Activated naive CD4-positive, alpha-beta T cell treated with anti-CD3 and anti-CD28 coated beads, Interleukin-2, amount 50 U/mL, for 16 hours (primary cell): ENCODE measurements at places on chromosomes 16 and 17.
A peak's percentile ranks its signal among the peaks of the same experiment; 100 is the strongest.

DNA sequence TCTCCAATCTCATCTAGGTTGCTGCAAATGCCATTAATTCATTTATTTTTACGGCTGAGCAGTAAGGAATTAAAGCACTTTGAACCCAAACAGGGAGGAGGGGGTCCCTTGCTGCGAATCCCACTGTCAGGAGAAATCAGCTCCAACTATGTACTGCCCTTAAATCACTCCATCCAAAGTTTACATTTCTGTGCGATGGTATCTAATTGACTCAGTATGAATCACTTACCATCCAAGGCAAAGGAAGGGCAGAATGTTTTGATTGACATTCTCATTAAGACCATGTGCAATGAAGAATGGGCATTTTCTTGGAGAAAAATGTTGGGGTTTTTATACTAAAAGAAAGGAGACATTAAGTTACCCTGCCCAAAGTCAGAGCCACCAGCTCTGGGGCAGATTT, 47.7 kb upstream of the XYLT1 start:
- DNase-seq: no peak

- DNase-seq: no peak
Observed at GRCh38 chr17:5789528-5789927, 205.2 kb upstream of the NLRP1 start.

- DNase-seq: no peak
Observed at GRCh38 chr17:4859816-4860625, 26.9 kb downstream of the MINK1 start.

DNA sequence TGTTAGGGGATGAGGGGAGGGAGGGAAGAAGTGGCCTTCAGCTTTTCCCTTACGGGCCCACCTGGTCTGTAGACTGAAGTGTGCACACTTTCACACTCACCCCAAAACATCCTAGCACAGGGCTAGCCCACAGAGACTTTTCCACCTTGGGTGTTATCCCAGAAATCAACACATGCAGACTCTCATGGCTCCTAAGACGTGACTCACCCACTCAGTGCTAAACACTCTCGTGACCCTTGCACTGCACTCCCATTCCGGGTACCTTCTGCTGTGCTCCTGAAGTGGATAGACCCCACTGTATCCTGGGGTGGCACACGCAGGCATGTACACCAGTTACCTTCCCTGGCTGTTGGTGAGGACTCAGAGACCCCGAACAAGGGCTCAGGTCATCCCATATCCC, 23.0 kb upstream of the ABCC3 start:
- DNase-seq: no peak

DNA sequence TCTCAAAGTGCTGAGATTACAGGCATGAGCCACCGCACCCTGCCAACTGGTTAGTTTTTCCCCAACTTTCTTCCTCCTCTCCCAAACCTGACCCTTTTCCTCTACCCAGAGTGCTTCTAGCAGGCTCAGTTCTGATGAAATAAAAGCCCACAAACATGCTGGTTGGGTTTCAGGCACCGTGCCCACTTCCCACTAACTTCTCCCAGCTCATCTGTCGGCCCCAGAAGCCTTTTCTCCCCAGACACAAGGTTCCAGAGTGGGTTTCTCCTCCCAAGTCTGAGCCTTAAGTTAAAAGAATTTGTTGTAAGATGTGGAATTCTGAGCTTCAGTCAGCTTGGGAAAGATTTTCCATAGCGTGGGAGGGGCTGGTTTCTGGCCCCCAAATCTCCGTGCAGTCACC, 11.5 kb upstream of the SCN4A start:
- no peak for DNase-seq

DNA sequence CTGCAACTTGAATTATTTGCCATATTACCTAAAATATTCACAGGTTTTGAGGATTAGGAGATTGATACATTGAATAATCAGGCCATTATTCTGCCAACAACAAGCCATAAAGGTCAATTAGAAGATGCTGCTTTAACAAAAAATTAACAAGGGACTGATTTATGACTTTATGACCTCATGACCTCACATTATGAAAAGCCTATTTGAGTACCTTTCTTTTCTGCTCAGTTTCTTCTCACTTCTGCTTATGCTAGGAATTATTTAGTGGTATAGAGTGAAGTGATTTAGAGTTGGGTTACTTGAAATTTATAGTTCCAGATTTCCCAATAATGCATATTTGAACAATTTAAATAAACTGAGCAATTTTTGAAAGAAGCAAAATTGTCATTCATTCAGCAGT, 121.6 kb downstream of the CHD9 start:
- no peak for DNase-seq

- no peak for DNase-seq
Observed at GRCh38 chr17:81543339-81543675, 8.8 kb downstream of the FAAP100 start.

GRCh38 chr17:33090806-33091205, 99.2 kb downstream of the SPACA3 start:
- DNase-seq: no peak

GRCh38 chr16:16774389-16774788, 395.4 kb downstream of the NPIPA7 start:
- DNase-seq: no peak

GRCh38 chr17:49342575-49342936, 19.5 kb downstream of the ZNF652 start:
- DNase-seq: no peak

GRCh38 chr16:22868593-22869224, 54.7 kb downstream of the HS3ST2 start:
- DNase-seq: no peak

GRCh38 chr16:4293181-4293716, 20.4 kb upstream of the TFAP4 start:
- no peak for DNase-seq

- no peak for DNase-seq
Observed at GRCh38 chr17:65595071-65595656, 33.7 kb upstream of the AXIN2 start.

DNA sequence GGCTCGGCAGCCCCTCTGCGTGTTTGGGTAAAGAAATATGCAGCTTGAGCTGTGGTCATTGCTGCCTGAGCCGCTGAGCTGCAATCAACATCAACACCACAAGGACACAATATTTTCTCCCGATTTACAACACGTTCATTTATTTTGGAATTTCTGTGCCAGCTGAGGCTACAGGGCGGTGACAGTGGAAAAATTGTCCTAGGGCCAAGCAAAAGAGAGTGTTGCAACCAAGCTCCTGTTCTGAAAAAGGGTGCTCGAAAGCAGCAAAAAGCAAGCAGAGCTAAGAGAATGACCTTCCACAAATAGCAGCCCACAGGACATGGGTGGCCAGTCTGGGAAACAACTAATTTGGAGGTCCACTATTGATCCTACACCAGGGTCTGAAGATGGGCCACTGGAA, 35.4 kb upstream of the NOG start:
- DNase-seq: no peak

- DNase-seq: no peak
Observed at GRCh38 chr16:67560827-67561342, 1.4 kb upstream of the CTCF start.

DNA sequence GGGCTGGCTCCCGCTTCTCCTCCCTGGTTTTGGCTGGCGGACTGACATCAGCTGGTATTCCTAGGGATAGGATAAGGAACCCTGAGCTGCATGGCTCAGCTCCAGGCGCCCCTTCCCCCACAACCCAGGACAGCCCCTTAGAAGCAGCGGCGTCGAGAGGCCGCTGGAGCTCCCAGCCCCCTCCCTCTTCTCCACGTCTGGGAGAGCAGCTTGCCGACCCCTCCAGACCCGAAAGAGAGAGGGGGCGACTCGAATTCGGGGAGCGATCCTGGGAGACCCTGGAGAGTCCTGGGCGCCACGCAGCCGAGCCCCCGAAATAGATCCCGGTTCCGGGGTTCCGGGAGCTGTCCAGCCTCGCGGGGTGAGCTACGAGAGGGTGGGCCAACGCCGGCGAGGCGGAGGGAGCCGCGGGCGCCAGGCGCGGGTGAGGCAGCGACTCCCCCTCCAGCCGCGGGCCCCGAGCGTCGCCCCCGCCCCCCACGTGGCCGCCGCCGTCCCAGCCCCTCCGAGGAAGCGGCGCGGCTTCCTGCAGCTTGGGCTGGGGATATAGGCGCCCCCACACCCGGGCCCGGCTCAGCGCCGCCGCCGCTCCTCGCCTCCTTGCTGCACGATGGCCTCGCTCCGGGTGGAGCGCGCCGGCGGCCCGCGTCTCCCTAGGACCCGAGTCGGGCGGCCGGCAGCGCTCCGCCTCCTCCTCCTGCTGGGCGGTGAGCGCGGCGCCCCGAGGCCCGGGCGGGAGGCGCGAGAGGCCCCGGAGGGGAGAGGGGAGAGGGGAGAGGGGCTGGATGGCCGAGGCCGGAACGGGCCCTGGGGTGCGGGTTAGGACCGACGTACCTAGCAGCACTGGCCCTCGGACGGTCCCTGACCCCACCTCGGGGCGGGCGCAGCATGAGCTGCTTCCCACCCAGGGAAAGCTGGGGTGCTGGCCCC, at the start of gene RAMP2:
Gene RAMP2 (plus strand): TSS at position 576 of the 930 bp plus-strand sequence. CDS start 35 bp downstream, at position 611.
- peak; percentile 31 for DNase-seq

- no peak for DNase-seq
Observed at GRCh38 chr16:74605332-74605731, 1.6 kb downstream of the GLG1 start.

DNA sequence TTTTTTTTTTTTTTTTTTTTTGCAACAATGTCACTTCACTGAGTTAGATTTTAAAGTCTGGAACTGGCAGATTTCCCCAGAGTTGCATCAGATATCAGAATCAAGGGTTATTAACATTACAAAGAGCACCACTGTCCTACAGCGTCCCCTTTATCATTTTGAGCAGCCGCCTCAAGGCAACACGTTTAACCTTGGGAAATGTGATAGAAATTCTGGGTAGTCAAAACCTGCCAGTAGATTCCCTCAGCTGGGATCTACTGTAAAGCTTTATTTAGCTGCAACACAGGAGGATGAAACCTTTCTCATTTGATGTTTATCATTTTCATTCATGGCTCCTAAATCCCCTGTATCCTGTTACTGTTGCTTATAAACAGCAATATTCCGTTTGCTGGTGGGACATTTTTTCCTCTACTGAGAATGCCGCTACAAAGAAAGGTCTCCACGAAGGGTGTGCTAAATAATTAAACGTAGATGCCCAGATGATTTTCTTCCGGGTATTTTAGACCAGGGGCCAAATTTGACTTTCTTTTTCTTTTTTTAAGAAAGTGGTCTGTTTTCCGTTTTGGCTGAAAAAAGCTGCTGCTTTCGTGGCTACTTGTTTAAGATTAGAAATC, 436.1 kb upstream of the GOT2 start:
- no peak for DNase-seq

DNA sequence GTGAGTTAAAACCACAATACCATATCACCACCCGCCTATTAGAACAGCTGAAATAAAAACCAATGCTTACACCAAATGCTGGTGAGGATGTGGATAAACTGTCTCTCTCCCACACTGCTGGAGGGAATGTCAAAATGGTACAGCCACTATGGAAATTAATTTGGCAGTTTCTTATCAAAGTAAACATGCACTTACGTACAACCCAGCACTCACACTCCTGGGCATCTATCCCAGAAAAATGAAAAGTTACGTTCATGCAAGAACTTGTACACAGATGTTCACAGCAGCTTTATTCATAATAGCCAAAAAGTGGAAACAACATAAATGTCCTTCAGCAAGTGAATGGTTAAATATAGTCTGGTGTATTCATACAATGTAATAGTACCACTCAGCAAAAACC, 173.2 kb upstream of the MYOCD start:
- DNase-seq: no peak

DNA sequence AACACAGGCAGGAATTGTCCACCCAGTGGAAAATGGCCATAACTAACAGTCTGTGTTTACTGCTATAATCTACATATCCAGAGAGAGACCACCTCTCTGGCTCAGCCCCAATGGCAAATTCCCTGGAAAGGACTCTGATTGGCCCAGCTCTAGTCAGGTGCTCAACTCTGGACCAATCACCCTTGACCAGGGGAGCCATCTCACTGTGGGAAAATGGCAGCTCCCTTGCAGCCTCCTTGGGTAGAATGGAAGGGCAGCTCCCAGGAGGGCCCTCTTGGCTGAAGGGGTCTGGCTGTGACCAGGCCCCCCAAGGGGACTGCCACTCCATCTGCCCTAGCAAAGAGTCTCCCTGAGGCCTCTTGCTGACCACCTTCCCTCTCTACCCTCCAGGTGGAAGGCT, 3.1 kb downstream of the ALOX15B start:
- no peak for DNase-seq

DNA sequence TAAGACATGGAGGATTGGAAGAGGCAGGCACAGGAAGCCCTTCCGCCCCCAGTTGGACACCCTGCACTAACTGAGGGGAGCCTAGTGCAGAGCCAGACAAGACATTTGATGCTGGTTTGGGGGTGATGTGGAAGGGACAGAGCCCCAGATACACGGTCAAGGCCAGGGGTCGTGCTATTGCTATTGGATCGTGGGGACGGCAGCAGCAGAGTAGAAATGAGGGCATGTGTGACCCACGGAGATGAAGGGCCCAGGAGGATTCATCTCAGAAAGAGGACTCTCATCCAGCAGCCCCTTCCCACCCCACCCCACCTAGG, 2.0 kb upstream of the VAMP2 start:
- DNase-seq: no peak

- DNase-seq: no peak
Observed at GRCh38 chr17:55285340-55286301, 20.9 kb downstream of the HLF start.

- DNase-seq: no peak
Observed at GRCh38 chr17:46930051-46930450, 7.1 kb downstream of the GOSR2 start.

DNA sequence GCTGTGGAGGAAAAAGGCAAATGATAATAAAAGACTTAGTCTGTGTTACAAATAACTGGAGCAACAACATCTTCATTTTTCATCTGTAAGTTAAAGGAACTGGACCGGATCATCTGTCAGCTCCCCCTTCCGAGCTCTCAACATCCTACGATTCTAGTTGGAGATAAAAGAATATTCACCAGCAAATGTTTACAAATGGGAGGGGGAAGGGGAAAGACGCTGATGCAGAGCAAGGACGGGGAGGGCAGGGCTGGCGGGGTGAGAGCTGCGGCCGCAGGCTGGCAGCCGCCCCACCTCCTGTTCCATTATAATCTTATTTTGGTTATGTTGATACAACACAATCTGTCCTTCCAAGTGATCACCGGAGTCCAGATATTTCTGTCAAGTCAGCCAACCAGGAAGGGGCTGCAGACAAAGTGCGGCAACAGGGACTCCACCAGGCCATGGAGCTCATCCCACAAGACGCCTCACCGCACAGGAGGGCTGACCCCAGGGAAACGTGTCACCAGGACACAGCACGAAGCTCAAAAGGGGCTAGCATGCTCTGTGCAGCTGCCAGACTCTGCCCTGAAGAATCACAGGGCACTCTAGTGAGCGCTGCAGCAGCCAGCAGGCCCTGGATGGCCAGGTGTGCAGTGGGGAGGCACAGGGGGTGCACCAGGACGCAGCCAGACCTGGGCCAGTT, 19.7 kb downstream of the FBXO31 start:
- no peak for DNase-seq

GRCh38 chr17:36001862-36002603, 680 bp upstream of the CCL15 start:
- no peak for DNase-seq

GRCh38 chr16:68736561-68736960, 531 bp upstream of the CDH1 start:
- DNase-seq: no peak
